ENCODE measurements at places on chromosomes 11 and 22.

GRCh38 chr11:120144501-120144900 is 6.6 kb upstream of the TRIM29 start:
- no peak for DNase-seq

GRCh38 chr11:45885921-45886721 is 670 bp downstream of the MAPK8IP1 start:
- DNase-seq: no peak

DNA sequence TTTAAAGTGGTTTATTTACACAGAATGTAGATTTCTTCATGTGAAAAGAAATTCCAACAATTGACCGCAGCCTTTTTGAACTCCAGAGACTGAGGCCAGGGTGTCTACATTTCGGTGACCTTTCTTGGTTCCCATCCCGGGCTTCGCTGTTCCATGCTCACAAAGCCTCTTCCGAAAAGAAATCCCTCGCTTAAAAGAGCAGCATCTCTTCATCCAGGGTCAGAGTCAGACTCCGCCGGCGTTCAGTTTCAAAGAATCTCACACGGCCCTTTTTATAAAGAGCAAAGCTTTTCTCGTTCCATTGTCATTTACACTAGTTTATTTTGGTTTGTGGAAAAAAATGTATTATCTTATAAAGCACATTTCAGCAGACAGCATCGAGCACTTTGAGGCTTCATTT is 530.6 kb upstream of the B3GAT1 start:
- no peak for DNase-seq

DNA sequence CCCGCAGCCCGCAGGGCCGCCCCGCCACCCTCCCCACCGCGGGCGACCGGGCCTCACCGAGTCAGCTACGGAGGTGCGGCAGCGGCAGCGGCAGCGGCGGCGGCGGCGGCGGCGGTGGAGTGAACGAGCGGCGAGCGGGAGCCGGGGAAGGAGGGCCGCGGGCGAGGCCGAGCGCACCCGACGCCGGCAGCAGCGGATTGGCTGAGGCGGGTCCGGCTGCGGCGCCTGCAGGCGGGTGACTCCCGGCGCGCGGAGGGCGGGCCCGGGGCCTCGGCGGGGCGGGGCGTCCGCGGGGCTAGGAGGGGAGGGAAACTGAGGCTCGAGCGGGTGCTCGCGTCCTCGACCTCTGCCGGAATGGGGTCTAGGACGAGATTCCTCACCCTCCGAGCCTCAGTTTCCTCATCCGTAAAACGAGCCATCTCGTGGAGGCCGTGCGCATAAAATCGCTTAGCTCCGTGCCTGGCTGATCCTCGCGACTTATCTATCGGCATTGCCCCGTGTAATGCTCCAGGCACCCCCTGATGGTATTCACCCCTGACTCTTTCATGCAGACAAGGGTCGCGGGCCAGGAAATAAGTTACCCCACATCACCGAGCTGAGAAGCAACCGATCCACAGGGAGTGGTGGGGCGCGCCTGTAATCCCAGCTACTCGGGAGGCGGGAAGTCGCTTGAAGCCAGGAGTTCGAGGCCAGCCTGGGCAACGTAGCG is at the start of gene CPT1A:
Gene CPT1A (minus strand): TSS at position 199 of the 709 bp plus-strand sequence. CDS start 26,442 bp downstream, outside the sequence.
- peak; percentile 41 for DNase-seq

DNA sequence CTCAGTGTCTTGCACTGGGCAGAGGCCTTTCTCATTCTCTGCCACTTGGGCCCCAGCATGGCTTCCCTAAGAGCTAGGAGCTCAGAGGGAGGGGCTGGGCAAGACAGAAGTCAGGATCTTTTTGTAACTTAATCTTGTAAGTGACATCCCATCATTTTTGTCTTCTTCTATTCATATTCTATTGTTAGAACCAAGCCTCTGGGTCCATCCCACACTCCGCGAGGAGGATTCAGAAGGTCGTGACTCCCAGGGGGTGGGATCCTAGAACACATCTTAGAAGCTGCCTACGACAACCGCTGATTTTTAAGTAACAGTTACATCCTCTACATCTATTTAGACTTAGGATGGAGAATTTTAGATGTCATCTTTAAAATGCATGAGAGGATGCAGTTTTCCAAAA is 1.5 kb upstream of the IL17RA start:
- DNase-seq: no peak
